ENCODE measurements at places on chromosomes 13 and 19.

DNA sequence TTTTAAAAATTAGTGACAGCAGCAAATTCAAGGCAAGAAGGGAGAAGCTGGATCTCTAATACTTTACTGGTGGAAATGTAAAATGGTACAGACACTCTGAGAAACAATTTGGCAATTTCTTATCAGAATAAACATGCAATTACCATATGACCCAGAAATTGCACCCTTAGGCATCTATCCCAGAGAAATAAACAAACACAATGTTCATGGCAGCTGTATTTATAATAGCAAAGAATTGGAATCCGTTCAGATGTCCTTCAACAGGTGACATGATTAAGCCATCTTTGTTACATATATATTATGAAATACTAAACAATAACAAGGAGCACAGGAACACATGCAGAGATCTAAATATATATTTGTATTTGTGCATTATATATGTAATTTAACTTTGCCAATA is 756.5 kb downstream of the SLITRK1 start:
- DNase-seq: no peak

- DNase-seq: no peak
Measured at GRCh38 chr19:9793071-9793591, 24.6 kb upstream of the ZNF846 start.

GRCh38 chr13:96816874-96817273 is 177.4 kb downstream of the OXGR1 start:
- DNase-seq: no peak

- no peak for DNase-seq
Measured at GRCh38 chr13:41709511-41709910, 251.4 kb downstream of the VWA8 start.

GRCh38 chr13:28534210-28534609 is 39.3 kb upstream of the FLT1 start:
- DNase-seq: no peak

- DNase-seq: no peak
Measured at GRCh38 chr19:33399081-33399744, 25.7 kb downstream of the CEBPG start.

DNA sequence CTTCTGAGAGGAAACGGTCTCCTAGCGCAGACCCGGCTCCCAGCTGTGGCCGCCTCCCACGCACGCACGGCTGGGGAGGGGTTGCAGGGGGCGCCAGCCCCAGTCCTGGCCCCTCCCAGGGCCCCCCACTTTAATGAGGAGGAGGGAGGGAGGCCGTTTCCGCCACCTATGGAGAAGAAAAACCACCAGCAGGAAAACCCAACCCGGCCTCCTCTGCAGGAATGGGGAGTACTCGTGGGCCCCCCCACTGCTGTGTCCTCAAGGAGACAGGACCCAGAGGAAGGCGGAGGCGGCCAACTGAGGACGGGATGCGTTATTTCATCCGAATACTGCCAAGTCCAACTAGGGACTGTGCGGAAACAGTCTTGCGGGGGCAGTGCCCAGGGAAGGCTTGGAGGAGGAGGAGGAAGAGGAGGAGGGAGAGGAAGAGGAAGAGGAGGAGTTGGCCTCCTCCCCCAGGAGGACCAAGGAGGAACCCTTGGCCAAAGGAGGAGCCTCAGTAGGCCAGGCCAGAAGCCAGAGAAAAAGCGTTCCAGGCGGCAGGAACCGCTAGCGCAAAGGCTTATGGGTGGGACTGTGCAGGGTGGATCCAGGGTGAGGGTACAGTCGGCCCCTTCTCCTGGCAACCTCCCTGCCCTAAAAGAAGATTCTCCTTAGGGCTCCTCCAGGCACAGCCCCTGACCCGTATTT is 3.9 kb upstream of the SSBP4 start:
- no peak for DNase-seq

- no peak for DNase-seq
Measured at GRCh38 chr13:109400209-109400608, 386.2 kb downstream of the IRS2 start.

DNA sequence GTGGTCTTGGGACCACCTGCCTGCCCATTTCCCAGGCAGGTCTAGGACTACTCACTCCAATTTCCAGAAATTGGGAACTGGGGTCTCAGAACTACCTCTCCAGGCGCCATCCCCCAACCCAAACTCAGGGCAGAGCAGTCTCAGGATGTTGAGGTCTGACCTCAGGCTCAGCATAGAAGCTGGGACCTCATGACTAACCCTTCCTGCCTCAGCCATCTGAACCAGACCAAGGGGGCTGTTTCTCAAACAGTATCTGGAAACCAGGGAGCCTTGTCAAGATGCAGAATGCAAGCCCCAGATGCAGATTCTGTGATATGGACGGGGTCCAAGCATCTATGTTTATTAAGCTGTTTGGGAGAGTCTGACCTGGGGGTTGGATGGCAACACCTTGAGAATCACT is 1.3 kb downstream of the FBXW9 start:
- no peak for DNase-seq

DNA sequence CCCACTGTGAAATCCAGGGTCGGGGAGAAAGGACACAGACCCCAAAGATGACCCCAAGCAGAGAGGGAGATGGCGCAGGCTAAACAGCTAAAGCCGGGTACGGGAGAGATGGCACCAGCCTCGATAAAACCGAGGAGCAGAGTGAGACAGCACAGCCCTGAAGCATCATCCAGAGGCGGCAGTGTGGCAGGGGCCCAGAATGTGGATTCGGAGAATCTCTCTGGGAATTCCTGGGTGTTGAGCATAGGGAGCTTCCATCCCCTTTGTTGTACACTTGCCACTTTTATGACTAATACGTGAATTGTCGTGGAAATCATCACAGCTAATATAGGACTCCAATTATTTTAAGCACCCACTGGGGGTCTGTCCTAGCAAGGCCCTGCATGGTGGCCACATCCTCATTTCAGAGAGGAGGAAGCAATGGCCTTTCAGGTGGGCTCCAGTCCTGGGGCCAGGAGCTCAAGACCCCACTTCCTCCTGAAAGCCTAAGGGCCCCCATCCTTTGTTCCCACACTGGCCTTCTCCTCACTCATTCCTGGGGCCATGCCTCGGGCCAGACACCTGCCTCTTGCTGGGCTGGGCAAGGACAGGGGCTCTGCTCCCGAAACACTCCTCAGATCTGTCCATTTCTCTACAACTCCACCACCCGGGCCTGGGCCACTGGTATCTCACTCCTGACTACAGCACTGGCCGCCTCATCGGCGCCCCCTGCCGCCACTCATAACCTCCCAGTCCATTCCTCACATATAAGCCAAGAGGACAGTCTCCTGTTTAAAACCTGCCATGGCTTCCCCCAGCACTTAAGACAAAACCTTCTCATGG is 29.3 kb upstream of the ATP1A3 start:
- DNase-seq: no peak

DNA sequence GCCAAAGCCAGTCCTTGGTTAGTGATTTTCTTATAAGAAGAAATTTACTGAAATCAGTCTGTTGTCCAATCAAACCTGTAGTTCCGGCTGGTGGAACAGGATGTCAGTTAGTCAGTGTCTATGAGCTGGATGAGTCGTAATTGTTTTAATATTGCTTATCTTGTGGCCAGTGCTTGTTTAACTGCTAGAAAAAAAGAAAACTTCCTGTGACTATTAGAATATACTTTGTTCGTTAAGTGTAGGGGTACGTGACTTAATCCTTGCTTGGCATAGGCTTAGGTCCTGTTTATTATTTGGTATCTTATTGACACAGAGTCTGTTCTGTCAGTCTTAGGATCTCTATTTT is 1484.8 kb upstream of the MIR17HG start:
- DNase-seq: no peak

DNA sequence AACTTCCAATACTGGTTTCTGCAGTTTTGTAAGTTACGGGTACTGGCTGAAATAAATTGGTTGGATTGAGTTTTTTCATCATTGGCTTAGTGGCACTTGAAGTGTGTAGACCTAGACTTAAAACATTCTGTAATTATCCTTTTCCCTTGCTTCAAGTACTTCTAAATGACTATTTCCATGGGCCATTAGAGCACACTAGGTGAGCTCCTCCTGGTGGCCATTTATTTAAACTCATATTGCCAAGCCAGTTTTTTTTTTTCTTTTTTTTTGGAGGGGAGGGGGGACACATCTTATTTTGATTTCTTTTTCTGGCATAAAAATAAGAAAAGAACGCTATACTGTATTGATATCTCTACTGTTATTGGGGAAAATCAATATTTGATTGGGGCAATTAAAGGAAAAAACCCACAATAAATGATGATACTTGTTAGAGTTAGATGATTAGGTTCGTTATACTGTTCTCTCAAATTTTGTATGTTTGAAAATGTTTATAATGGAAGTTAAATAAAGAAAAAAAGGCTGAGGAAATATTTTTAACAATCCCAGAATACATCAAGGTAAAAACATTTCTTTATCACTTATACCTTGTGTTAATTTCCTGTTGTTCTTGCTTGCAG is 82.9 kb downstream of the PDS5B start:
- DNase-seq: no peak

GRCh38 chr19:7417671-7418324 is 69.1 kb downstream of the ARHGEF18 start:
- DNase-seq: no peak

- no peak for DNase-seq
Measured at GRCh38 chr19:34104096-34104495, 68.2 kb upstream of the LSM14A start.

- DNase-seq: no peak
Measured at GRCh38 chr19:7063339-7063738, 4.9 kb upstream of the MBD3L3 start.

DNA sequence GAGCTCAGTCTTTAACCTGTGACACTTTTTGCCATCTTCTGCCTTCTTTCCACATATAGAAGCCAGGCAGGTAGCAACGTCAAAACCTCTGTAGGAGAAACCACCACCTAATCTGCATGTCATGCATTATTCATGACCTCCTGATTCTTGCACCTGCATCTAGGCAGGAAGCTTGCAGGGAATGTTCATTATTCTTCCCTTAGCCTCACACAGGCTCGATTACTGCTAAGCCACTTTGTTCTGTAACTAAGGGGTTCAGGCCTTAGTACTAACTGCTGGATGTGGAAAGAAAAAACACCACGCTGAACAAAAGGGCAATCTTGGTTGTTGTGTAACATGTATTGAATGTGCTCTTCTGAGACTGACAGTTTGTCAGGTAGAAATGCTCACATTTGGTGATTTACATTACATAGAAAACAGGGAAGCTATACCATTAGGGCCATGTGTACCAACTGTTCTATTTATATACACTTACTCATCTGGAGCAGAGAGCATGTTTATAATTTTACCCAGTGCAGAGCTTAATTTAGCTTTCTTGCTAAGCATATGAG is 366.9 kb downstream of the KLF12 start:
- no peak for DNase-seq

- DNase-seq: no peak
Measured at GRCh38 chr13:45940061-45940460, 88.5 kb upstream of the SIAH3 start.

DNA sequence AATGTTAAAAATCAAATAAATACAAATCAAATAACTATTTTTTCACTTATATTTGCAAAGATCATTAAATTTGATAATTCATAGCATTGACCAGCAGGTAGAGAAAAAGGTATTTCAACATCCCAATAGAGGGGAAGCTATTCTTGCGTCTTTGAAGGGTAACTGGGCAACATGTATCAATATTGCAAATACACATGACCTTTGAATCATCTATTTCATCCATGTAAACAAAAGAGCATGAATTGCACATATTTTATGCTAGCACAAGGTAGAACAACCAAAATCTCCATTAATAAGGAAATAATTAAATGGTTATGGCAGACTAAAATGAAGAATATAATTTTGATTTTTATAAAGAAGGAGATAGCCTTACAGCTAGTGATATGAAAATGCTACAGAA is 372.8 kb downstream of the GPC5 start:
- no peak for DNase-seq

GRCh38 chr13:71867131-71867814 is at the start of gene DACH1:
Gene DACH1 (minus strand): TSS chr13:71867204.
- DNase-seq: no peak

GRCh38 chr19:28313633-28314032 is 899.3 kb downstream of the UQCRFS1 start:
- DNase-seq: no peak

DNA sequence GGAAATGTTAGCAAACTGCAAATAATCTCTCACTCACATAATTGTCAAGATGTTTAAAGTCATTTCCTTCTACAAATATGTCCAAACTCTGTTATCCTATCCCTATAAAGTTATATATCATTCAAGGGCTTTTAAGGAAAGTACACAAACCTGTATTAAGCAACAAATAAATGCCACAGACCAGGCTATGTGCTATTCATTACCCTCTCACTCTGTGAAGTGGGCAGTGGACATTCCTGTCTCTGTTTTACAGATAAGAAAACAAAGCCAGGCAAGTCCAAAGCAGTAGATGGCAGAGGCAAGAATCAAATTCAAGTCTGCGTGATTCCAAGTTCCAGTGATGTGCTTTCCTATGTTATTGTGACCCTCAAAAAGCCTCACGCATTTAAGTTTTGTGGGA is 140.6 kb downstream of the LHFPL6 start:
- DNase-seq: no peak

- DNase-seq: no peak
Measured at GRCh38 chr19:55585658-55586339, 5.2 kb upstream of the ZNF579 start.

DNA sequence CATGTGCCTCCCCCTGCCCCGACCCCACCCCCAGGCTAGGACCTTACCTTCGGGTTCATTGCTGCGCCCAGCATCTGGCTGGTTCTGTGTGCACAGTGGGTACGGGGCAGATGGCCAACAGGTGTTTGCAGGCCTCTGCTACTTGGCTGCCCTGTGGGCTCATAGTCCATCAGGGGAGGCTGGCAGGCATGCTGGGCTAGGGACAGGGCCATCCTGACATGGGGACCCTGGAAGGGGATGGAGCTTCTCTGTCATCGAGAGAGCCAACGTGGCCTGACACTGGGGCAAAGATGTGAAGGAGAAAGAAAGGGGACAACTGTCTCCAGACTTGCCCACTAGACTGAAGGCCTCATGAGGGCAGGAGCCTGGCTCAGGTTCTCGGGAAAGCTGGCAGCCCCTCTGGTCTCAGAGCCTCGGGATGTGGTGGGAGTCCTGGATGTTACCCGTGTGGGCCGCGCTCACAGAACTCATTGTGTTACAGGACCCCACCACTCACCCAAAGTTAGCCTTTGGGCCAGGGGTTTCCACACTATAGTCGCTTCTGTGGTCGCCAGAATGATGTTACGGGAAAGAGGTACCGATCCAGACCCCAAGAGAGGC is 4.7 kb downstream of the ZNF536 start:
- no peak for DNase-seq

DNA sequence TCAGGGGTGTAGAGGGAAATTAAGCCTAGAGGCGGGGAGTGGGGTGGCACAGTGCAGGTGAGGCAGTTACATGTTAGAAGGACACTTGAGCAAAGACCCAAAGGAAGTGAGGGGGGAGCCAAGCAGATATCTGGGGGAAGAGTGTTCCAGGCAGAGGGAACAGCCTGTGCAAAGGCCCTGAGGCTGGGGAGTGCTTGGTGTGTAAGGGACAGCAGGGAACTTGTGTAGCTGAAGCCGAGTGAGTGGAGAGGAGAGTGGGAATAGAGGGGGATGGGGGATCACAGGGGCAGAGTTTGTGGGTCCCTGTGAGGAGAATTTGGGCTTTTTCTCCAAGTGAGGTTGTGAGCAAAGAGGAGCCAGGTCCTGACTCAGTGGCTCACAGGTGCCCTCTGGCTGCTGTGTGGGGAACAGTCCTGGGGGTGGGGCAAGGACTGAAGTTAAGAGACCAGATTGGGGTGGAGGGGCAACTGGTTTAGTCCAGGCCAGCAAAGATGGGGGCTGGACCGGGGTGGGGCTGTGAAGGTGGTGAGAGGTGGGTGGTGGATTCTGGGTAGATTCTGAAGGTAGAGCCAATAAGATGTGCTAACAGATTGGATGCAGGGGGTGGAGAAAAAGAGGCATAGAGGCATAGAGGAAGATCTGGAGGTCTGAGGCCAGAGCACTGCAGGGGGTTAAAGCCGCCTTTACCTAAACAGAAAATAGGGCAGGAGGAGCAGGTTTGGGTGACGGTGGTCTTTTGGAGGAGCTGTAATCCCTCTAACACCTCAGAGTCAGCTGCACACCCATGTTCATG is 75.3 kb downstream of the CACNA1A start:
- no peak for DNase-seq
